Right renal pelvis (tissue), 4 donors: ENCODE measurements at places on chromosomes 1 and 21.

- no peak for DNase-seq
Observed at GRCh38 chr1:67088440-67088839, 34.5 kb upstream of the SLC35D1 start.

DNA sequence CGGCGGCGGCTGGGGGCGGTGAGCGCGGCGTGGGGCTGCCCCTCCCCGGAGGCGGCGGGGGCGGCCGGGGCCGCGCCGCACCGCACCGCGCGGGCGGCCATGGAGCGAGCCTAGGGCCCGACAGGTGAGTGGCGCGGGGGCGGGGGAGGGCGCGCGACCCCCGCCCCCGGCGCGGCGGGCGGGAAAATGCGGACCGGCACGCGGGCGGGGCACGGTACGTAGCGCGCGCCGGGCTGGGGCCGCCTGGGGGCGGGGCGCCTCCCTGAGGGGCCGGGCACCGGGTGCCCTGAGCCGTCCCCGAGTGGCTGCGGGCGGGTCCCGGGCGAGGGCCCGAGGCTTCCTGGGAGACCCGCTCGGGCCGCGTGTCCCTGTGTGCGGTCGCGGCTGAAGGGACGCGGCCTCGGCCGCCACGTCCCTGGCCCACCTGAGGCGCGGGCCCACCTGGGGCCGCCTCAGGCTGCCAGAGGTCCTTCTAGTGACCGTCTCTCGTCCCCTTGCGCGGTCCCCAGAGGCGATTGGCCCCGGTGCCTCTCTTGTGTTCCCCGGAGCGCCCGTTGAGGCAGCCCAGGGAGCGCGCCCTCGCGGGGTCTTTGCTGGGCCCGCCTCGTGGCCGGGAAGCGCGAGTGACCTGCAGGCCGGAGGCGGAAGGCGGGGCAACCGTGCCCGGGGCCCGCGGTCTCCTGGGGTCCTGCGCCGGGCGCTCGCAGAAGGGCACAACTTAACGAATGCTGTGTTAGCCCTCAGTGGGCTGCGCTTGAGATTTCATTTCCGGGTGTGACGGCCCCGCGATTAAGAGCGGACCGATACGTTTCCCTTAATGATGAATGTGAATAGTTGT, 500 bp downstream of the FAM20B start:
- peak; percentile 52 for DNase-seq

- DNase-seq: peak; percentile 53
Observed at GRCh38 chr1:111769517-111770146, 13.9 kb downstream of the DDX20 start.

- no peak for DNase-seq
Observed at GRCh38 chr1:237031480-237031879, 10.5 kb upstream of the RYR2 start.

GRCh38 chr1:202186327-202186726, 7.3 kb upstream of the LGR6 start:
- no peak for DNase-seq

- no peak for DNase-seq
Observed at GRCh38 chr21:46117586-46118315, 19.8 kb downstream of the COL6A2 start.
